ENCODE measurements at places on chromosomes 2 and 18.
A peak's percentile ranks its signal among the peaks of the same experiment; 100 is the strongest.

DNA sequence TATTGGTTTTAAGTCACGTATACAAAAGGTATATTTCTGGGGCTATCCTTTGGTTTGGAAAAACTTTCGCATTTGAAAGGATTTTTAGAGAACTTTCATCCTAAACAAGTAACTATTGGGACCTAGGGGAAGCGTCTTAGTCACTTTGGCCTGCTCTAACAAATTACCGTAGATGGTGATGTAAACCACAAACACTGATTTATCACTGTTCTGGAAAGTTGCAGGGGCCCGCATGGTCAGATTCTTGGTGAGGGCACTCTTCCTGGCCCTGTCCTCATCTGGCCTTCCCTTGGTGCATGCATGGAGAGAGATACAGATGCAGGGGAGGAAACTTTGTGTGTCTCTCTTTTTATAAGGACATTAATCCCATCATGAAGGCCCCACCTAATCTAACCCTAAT is 49.1 kb upstream of the ANKRD62 start:
- no peak for DNase-seq

DNA sequence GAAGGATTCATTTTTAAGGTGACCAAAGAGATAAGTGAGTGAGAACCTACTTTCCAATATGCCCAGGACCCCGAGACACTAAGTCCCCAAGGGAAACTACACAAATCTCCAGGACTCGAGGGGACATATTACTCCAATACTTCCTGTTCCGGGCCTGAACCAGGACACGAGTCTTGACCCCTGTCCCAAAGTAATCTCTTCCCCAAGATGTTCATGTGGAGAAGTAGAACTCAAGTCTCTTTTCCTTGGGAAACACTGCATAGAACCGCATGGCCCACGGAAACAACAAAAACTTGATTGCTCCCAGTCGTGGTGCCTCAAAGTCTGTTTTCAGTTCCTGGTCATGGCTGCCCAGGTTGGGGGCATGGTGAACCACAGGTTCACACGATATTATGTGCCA is 87.2 kb upstream of the ZEB2 start:
- DNase-seq, result no peak

DNA sequence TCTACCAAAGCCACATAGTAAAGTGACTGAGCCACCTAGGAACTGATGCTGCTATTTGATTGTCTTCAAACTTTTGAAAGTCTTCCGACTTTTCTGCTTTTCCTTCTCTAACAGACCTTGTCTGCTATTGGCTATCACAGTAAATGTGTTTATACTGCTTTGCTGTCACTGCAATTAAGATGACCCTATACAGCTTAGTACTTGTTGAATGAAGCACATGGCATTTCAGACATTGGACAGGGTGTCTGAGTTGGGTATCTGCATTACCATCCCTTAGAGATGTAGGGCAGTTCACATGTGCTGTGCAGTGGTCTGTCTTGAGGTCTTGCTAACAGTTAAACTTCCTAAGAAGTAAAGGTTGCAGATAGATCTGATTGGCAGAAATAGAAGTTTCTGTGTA is 3.6 kb downstream of the WDR43 start:
- peak; percentile 12 for DNase-seq

GRCh38 chr2:217964275-217965161 is 38.3 kb downstream of the TNS1 start:
- DNase-seq, result peak; percentile 16

- no peak for DNase-seq
These were observed 94.0 kb upstream of the ACVR1C start for GRCh38 chr2:157722580-157723234.

- peak; percentile 0 for DNase-seq
These were observed 409.8 kb downstream of the PLCL1 start for GRCh38 chr2:198214114-198214596.

DNA sequence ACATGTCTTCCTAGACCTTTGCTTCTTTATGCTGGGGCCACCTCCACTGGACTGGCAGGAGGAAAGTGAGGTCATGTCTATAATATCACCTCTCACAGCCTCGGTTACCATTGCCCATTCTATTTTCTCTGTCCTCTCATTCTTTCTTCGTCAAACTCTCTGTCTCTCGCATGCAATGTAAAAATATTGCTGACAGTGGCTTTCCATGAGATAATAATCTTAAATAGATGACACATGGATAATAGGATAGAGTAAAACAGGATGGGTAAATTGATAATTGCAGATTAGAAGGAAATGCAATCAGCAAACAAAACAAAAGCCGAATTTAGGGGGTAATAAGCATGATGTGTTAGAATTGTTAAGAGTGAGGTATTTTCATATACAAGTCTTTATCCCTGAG is 215.7 kb upstream of the PARD3B start:
- DNase-seq, result peak; percentile 36

DNA sequence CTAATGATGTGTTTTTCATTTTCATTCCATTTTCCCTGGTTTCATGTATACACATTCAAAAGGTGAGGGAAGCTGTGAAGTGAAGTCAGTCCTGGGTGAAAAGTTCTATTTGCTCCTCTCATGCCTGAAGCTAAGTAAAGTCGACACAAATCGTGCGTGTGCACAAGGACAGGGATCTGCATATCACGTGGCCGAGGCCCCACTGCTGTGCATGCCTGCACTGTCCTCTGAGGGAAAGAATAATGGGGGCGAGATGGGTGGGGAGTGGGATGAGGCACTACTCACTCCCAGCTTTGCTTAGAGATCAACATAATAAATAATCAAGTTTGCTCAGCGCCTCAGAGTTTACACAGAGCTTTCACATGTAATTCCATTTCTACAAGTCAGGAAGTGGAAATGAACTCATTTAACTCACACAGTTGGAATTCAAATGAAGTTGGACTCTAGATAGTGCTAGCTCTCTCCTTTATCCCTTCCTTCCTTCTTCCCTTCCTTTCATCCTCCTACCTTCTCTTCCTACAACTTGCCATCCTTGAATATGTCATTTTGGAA is 5.1 kb upstream of the PTPRM start:
- no peak for DNase-seq

DNA sequence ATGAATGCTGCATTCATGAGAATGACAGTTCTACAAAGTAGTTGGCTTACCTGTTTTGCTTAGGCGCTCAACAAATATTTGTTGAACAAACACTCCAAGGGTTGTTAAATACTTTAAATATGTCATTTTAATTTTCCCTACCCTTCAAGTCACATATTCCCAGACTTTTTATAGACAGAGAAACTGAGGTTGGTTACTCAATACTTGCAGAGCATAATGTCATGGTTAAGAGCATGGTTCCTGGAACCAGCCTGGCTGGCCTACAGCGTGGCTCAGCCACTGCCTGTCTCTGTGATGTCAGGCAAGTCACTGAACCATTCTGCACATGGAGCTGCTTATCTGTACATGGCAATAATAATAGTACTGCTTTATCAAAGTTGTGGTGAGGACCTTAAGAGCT is 120.0 kb upstream of the STK17B start:
- DNase-seq, result no peak
